ENCODE measurements at places on chromosomes 16 and 17. TPM values are rescaled to one million over a fixed set of nuclear protein-coding genes. Genes with fewer than 3 reads are reported as not detected.

The EVPLL gene
- 0.14 TPM for total RNA-seq

The FMNL1 gene
- total RNA-seq, result 30.7 TPM

The MYO1D gene
- 150 TPM for total RNA-seq

The MT3 gene
- 1.4 TPM for total RNA-seq

The GINS2 gene
- 0.81 TPM for total RNA-seq

The TNFAIP1 gene
- 60.2 TPM for total RNA-seq

The CLEC19A gene
- total RNA-seq, result 0.26 TPM

The GIT1 gene
- total RNA-seq, result 56.1 TPM

Measured in mucosa of gallbladder (tissue), 1 donor.